Caco-2 (cell line): ENCODE measurements at places on chromosomes 7 and 10. TPM values are rescaled to one million over a fixed set of nuclear protein-coding genes. Genes with fewer than 3 reads are reported as not detected.

DNA sequence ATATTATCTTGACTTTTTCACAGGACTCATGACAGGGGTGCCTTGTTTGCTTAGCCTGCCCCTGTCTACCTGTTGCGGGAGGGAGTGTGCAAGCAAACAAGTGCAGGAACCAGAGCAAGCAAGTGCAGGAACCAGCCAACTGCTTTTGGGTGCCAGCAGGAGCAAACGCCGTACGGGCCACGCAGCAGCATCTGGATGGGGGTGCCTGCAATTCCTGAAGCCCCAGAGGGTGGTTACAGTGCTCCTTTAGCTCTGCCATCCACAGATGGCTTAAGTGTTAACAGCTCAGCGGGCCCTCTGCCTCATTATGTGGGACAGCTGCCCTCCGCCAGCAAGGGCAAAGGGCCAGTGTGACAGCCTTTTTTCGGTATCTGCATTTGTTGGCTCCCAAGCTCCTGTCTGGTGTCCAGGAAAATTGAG is 83.5 kb downstream of the MICU1 start:
- no peak for DNase-seq

GRCh38 chr10:63822496-63822895 is 301.3 kb downstream of the REEP3 start:
- DNase-seq: no peak

- peak; percentile 87 for DNase-seq
Measured at GRCh38 chr7:27122077-27122910, 8.3 kb downstream of the HOXA4 start.

DNA sequence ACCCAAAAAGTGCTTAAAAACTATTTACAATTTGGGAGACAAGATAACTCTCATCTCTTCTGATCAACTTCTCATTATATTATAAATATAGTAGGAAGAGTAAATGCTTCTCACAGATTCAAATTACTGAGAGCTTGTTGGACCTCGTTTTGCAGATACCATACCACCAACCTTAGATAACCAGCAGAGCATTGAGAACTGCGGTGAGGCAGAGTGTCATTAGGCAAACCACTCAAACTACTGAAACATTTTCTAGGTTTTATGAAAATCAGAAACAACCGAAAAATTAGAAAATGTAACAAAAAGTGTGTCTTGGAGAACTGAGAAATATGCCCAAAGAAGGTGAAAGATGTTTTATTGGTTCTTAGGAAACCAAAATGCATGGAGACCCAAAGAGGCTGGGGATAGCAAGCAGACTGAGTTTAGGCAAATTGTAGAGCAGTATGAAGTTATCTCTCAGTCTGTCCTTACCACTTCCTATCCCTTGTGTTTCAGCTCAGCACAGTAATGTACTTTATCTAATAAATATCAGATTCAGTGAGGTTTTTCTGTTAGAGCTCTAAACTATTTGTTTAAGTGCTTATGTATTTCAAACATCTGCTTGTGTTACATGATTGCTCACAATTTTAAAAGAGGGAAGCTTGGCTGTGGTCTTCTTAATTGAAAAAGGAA is 77.9 kb downstream of the HECTD2 start:
- DNase-seq: no peak

The SLC16A9 gene
- total RNA-seq: 0.26 and 0.45 TPM in 2 replicates

- no peak for DNase-seq
Measured at GRCh38 chr10:128046953-128047290, 79.3 kb downstream of the MKI67 start.

DNA sequence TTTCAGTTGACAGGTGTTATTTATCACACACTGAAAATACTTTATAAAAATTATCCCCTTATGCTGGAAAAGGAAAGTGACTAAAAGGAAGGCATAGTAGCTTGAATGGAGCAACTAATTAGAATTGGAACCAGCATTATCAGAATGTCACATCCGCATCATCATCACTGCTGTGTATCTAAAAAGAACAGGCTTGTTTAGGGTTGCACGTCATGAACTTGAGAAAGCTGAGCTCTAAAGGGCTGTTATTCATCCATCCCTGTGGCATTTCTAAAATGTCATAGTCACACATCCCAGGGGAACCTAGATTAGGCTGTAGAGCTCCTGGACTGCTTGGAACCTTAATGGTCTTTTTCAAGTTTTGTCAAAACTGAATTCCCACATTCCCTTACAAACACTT is 54.4 kb downstream of the KLHDC10 start:
- no peak for DNase-seq

GRCh38 chr10:52923520-52923919 is 150.9 kb upstream of the MBL2 start:
- no peak for DNase-seq

DNA sequence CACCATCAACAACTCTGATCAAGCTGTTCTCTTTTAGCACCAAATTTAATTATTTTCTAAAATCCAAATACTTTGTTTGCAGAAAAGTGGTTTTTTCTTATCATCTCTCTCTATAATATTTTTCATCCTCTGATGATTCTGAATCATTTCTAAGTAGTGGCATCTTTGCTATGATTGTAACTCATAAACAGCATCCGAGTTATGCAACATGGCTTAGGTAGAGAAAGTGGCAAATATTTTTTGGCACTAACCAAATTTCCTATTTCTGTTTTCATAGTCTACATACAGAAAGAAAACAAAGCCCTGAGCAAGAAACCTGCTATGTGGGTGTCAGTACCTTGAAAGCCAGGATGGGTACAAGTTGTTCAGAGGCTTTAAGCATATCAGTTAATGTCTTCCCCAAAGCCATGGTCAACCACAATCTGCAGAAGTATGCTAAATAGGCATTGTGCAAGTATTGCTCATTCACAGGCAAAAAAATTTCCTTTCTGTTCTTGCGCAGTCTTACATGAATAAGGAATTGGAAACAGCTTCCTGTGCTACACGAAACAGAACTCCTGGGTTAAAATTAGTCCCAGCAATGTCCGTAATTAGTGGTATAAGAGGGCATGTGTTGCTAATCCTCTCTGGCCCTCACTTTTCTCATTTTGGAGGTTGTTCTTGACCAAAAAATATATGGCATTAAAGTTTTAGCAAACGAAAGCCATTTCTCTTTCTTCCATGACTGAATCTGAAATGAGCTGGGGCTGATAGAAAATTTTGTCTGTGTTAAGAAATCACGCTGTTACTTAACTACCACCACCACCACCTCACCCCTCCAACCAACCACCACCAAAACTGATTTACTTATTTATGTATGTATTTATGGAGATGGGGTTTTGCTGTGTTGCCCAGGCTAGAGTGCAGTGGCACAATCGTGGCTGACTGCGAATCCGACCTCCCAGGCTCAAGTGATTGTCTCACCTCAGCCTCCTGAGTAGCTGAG is 325.6 kb upstream of the MAGI2 start:
- DNase-seq: no peak

The GIMAP6 gene
- total RNA-seq: not detected in 2 replicates

DNA sequence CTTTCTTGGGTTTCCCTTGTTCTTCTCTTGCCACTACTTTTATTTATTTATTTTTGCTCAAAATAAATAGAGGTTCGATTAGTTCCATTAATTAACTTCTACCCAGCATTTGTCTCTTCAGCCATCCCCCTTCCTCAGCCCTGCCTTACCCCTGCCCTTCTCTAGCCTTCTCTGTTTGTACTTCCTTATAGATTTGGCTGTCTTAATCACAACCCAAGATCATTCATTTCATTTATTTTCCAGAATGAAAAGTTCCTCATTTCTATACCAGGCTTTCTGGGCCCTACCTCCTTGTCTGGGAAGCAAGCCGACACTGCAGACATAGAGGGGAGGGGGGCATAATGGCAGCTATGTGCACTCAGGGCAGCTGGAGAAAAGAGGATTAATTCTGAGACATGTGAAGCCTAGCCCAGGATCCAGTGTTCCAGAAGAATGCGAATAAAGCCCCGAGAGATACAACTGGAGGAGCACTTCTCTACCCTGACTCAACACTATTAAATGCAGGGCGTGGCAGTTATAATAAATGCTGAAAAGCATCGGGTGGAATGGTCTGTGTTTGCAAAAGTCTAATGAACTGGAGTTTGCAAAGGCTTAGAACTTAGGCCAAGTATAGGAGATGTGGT is 6.4 kb upstream of the PDCD4 start:
- DNase-seq: no peak

DNA sequence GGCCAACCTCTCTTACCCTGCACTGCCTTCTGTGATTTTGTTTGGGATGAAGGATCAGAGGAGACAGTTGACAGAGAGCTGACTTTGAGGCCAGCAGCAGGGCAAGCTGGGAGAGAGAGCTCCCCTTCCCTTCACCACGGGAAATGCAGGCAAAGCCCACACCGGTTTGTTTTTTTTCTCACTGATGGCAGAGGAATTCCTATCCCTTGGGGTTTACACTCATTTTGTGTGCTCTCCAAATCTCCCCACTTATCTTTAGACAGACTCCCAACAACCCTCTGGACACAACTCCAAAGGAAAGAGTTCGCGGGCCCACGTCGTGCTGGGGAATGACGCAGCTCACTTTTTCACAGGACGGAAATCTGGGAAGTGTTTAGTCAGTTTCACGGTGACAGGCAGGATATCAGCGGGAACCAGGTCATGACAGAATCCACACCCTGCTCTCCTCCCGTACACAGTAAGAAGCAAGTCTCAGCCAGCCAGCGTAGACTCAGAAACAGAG is 68.3 kb upstream of the FAM171A1 start:
- no peak for DNase-seq

The SLC26A3 gene
- 0.79 and 2.0 TPM in 2 replicates for total RNA-seq

GRCh38 chr7:88309819-88310218 is 3.1 kb upstream of the STEAP4 start:
- no peak for DNase-seq

The LAMB1 gene
- 418 and 431 TPM in 2 replicates for total RNA-seq

- no peak for DNase-seq
Measured at GRCh38 chr7:139479620-139480019, 3.9 kb downstream of the KLRG2 start.

- DNase-seq: no peak
Measured at GRCh38 chr7:66330961-66331360, 125.8 kb downstream of the TPST1 start.

DNA sequence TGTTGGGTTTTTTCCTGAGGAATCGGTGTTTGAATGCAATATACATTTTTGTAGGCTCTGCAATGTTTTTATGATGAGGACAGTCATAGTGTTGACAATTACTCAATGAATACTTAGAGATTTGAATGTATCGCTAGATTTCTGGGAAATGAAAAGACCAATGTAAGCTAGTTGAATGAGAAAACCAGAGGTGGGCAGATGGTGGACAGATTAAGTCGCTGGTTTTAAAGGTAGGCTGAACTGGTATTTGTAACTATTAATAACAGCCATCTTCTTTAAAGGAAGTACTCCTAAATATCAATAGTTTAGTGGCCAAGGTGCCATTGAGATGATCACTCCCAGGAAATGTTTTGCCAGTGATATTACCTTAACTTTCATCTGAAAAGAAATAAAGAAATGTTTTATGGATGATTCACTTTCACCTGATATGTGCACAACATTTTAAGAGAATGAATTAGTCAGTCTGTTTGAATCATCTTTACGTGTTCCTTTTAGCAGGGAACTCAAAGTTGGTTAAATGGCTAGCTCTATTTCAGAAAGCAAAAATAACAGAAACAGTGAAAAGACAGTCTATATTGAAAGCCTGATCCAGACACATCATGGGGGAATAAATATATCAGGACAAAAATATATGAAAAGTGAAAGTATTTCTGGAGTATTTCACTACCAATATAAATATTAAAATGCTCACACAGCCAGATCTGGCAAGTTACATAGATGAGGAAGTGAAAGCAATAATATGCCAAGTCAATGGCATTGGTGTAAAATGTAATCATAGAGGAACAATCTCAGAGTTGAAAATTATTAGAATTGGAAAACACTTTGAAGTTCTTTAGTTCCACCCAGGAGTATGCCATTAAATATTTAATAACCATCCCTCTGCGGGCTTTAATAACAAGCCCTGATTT is 20.7 kb downstream of the MET start:
- no peak for DNase-seq

The KEL gene
- total RNA-seq: 0.35 TPM in 1 of 2 replicates, not detected in the other

DNA sequence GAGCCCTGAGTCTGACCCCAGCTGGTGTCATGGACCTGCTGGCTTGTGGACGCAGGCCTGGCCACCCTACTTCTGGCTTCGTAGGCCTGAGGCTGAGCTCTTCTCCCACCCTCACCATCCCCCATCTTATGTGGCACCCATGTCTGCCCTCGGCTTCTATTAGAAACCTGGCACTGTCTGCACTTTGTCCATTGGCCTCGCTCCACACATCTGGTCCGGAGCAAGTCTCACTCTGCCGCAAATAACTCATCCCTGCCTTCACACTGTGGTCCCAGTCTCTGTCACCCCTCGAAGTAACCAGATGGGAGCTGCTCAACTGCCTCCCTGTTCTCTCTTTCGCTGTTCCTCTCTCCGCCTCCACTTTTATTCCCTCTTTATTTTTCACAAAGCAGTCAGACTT is 78.6 kb downstream of the TRRAP start:
- no peak for DNase-seq

GRCh38 chr7:107999779-108000560 is 3.0 kb downstream of the LAMB1 start:
- no peak for DNase-seq

The SPACDR gene
- 0.41 and 0.84 TPM in 2 replicates for total RNA-seq

- no peak for DNase-seq
Measured at GRCh38 chr7:128755819-128756476, 16.8 kb downstream of the CALU start.

GRCh38 chr10:43808136-43808535 is 159.5 kb upstream of the ZNF32 start:
- DNase-seq: no peak

DNA sequence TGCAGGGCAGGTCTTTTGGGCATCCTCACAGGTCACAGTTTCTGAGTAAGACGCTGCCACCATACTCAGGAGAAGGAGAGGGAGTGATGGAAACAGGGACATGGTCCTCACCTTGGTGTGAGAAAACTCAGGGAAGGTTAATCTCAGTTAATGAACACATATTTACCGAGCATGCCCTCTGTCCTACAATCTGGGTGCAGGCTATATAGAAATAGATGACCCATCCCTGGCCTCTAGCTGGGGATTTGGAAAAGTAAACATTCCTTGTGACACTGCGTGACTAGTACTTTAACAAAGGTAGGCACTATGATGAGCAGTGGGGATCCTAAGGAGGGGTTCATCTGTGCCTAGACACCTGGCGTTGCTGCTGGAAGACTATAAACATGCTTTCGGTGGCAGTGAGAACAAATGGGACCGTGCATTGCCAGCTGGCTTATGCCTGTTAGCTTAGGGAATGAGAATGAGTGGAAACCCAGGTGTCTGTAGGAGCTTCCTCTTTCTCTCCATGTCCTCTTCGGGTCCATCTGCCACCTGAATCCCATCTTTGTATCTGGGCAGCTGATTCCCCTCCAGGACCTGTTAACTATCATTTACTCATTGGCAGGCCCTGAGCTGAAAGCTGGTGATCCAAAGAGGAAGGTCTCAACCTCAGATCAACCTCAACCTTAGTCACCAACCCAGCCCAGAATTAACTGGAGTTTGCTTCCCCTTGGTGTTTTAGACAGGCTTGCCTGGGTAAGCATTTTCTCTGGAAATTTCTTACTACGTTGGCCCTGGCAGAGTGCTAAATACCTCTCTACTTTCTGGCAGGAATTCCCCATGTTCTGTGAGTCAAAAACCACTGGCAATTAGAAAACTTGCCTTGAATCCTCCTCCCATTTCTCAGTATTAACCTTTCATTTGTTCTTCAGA is 794 bp downstream of the MBL2 start:
- no peak for DNase-seq

GRCh38 chr10:12214763-12215218 is 18.8 kb downstream of the CDC123 start:
- DNase-seq: no peak
